Right atrium auricular region (tissue), 2 donors: ENCODE measurements at places on chromosomes 7 and 10.

GRCh38 chr7:31705377-31705776 is 18.4 kb downstream of the PPP1R17 start:
- no peak for DNase-seq

- DNase-seq: no peak
Measured at GRCh38 chr7:75850235-75850634, 28.6 kb upstream of the RHBDD2 start.

DNA sequence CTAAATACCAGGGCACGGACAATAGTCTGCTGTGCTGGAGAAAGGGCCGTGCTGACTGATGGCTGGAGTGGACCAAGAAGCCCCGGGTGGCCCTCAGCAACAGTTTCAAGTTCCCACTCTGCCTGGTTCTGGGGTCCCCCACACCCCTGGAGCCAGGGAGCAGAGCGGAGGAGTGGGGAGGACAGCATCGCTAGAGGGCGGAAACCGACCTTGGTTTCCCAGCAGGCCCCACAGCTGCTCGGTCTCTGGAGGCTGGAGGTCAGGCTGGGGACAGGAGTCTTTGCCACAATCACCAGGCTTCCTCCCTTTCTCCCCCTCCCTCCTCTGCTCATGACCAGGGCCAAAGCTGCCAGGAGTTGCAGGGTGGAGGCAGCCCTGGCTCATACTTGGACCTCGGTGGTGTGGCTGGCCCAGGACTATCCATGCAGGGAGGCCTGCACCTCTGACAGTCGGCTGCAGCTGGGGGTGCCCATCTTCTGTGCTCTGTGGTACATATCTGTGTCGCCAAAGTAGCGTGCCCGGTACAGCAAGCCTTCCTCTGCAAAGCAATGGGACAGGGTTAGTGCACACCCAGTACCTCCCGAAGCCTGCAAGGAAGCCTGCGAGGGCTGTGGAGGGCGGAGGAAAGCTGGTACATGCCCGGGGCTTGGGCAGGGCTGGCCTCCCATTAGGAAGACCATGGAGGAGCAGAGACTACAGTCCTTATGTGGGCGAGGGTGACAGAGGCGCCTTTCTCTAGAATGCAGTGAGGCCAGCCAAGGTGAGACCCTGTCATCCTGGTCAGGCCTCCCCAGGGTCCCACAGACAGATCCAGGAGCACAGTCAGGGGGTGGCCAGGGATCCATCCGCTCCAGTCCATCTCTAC is 19.1 kb downstream of the DNAJB12 start:
- DNase-seq: peak; percentile 83

- no peak for DNase-seq
Measured at GRCh38 chr10:12703813-12704212, 297.7 kb downstream of the CCDC3 start.

GRCh38 chr7:1721047-1721690 is 51.1 kb downstream of the ELFN1 start:
- no peak for DNase-seq

- no peak for DNase-seq
Measured at GRCh38 chr7:2886391-2886790, 42.3 kb upstream of the GNA12 start.

- no peak for DNase-seq
Measured at GRCh38 chr7:154638286-154638685, 364.6 kb downstream of the PAXIP1 start.

- DNase-seq: no peak
Measured at GRCh38 chr7:50940621-50941020, 157.9 kb upstream of the GRB10 start.

- DNase-seq: no peak
Measured at GRCh38 chr7:17743316-17743715, 197.0 kb downstream of the SNX13 start.
